Suprapubic skin (tissue), 4 donors: ENCODE measurements at places on chromosomes 5 and 9. TPM values are rescaled to one million over a fixed set of nuclear protein-coding genes. Genes with fewer than 3 reads are reported as not detected.

CLIC3 gene
- total RNA-seq, result 159 TPM

CCNI2 gene
- total RNA-seq, result not detected

SH2D3C gene
- 4.7 TPM for total RNA-seq

FAM78A gene
- 0.81 TPM for total RNA-seq

DNA sequence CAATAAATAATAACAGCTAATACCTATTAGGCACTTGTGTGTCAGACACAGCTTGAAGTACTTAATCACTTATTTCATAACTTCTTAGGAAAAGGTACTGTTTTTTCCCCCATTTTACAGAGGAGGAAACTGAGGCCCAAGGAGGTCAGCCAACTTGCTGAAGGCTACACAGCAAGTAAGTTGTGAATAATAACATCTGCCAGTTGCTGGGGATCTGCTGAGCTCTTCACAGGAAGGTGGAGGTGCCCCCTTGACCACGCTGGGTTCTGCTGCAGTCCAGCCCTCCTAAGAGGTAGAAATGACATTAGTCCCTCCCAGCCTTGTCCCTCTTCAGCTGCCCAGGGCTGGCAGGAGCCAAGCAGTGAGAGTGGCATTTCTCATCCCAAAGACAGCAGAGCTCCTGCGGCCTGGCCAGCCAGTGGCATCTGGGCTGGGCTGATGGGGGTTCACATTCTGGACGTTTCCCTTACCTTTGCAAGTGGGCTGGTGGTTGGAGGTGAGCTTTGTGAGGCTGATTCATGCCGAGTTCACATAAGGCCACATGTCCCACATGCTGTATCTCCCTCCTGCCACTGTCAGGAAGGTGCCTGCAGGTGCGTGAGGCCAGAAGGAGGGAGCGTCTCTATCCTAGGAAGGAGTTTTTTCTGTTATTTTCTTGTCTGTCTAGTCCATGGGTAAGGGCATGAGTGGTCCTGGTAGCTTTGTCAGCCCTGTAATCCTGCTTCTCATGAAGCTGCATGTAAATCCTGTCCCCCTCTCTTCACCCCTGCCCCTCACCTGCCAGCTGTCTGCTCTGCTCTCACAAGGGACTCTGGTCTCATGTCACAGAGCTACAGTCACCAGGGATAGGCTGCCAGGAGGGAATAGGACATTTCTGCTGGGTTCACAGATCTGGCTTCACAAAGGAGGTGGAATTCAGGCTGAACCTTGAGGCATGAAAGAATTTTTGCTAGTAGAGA, 171.7 kb downstream of the MACROH2A1 start:
- no peak for DNase-seq

DNA sequence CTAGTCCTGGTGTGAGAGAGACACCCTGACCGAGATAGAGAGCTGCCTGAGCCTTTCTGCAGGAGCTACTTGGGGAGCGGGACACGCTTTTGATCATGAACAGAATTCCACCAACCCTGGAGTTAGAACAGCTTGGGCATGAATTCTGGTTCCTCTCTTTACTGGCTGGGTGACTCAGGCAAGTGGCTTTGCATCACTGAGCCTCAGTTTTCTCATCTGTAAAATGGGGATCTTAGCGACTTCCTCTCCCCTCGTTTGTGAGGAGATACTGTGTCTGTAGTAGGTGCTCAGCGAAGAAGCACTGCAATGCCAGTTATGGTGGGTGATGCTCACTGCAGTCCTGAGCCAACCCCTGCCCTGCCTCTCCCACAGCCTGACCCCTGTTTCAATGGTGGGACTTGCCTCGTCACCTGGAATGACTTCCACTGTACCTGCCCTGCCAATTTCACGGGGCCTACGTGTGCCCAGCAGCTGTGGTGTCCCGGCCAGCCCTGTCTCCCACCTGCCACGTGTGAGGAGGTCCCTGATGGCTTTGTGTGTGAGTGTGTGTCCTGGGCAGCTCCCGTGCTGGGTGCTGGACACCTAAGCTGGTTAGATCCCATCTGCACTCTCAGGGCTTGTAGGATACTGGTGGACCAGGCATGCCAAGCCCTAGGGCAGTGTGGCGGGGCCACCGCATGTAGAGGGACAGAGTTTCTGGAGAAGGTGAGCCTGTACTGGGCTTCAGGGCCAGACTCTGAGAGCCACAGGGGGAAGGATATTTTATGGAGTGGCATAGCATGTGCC, 16.0 kb downstream of the CRB2 start:
- no peak for DNase-seq

DNA sequence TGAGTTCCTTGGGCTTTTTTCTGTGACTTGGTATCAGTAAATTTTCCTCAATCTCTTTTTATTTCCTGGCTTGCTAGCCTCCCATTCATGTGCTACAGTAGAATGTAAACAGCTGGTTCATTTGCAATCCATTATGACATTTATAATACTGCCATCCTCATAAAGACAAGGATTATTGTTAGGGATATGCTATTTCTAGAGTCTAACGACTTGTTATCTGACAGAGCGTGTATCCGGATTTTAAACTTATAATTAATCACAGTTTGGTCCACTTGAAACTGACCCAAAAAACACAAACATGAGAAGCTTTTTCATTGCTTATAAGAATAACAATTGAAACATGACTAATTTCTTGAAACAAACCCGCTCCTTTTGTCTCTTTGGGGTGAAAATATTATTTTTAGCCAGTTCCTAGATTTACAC, 585.8 kb downstream of the TLE4 start:
- no peak for DNase-seq

GRCh38 chr5:34656700-34657273, 659 bp downstream of the RAI14 start:
- DNase-seq, result no peak

GRCh38 chr5:160260881-160261815, 31.8 kb downstream of the FABP6 start:
- no peak for DNase-seq

DNA sequence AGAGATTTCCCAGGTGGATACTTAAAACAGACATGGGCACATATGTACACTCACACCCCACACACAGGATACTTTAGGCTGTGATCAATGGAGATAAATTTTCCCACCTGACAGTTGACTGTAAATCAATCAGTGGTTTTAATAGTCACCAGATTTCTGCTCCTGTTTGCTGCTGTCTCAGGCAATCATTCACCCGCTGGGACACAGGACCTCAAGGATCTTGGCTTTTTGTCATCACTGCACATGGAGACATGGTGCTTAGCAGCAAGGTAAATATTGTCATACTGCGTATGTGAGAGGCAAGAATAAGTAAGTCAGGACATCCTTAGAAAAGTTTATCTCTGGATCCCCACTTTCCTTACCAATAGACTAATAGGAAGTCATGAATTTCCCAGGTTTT, 60.8 kb upstream of the KLF9 start:
- DNase-seq, result no peak

DNA sequence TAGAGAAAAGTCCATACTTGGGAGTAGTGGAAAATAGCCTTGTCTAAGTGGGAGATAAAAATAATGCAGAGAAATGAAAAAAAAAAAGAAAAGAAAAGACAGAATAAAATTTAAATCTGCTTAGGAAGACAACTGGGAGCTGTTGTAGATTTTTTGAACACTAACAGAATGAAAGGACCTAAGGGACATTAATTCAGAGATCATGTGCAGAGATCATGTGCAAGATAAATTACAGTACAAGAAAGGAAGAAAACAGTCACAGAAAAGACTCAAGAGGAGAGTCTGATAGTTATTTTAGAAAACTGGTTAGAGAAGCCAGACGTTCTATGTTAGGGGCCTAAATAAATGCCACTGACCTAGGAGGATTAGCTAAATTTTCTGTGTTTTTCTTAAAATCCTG, 1226.8 kb upstream of the NUDT12 start:
- DNase-seq, result no peak

- no peak for DNase-seq
These were observed 192.3 kb downstream of the MELK start for GRCh38 chr9:36765077-36765390.

GRCh38 chr5:35205186-35205585, 25.1 kb downstream of the PRLR start:
- DNase-seq, result no peak

DNA sequence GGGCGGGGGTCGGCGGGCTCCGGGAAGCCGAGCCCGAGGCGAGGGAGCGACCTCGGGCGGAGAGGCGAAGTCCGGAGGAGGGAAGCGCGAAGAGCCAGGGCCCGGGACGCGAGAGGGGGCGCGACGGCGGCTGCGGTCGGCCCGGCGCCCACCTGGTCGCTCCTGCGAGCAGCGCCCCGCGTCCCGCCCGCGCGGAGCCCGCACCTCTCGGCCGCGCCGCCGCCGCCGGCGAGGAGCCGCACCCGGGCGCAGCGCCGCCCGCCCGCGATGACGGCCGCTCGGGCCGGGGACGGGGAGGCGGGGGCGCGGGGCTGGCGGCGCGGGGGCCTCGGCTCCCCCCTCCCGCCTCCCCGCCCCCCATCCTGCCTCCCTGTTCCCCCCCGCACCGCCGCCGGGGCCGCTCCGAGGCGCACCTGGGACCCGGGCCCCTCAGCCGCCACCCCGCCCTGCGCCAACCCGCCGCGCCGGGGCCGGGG, 2.6 kb downstream of the NR5A1 start:
- DNase-seq, result no peak

DNA sequence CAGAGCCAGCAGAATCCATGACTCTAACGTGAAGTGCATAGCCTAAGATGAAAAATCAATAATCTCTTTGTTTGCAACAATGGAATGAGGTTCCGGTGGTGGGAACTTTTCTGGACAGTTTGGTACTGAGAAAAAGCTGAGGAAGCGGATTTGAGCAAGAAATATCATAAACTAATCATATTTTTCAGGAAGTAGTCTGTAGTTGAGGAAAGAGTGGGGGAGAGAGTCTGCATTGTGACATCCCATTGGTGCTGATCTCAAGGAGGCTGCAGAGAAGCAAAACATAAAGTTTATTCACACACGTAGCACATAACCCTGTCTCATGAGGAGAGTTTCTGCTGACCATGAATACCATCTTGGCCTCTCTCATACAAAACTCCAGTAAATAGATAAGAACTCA, 15.8 kb upstream of the FCHO2 start:
- DNase-seq, result no peak

DNA sequence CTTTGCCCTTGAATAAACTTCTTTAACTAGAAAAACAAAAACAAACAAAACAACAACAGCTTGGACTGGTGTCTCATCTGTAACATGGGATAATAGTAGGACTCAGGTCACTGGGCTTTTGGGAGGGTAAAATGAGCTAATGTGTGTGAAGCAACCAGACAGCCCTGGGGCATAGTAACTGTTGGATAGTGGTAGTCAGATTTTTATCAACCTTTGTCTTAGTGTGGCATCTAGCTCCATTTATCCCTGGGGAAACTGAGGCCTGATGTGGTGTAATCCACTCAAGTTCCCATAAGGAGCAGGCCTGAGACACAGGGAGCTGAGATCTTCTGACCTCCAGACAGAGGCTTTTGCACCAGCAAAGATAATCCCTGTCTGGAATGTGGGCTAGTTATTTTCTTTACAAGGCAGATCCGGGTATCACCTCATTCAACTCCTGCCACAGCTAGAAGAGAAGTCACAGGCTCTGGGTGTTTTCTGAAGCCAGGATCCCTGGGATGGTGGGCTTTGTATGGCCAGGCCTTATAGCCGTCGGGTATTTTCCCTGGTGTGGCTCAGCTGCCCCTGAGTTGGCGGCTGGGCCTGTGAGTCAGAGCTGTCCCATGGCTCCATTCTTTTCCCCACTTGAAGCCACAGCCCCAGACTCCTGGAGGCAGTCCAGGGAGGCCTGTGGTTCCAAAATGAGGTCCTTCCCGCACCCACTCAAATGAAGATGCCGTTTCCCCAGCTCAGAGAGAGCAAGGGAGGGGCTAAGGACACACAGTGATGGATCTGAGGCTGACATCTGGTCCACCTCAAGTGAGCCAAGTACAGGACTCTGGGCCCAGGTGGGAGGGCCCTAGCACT, 26.1 kb upstream of the CSF1R start:
- DNase-seq, result peak; percentile 82

GRCh38 chr9:136225366-136225747, 20.3 kb downstream of the QSOX2 start:
- no peak for DNase-seq

GRCh38 chr5:145110834-145111233, 724.3 kb downstream of the PRELID2 start:
- no peak for DNase-seq

DNA sequence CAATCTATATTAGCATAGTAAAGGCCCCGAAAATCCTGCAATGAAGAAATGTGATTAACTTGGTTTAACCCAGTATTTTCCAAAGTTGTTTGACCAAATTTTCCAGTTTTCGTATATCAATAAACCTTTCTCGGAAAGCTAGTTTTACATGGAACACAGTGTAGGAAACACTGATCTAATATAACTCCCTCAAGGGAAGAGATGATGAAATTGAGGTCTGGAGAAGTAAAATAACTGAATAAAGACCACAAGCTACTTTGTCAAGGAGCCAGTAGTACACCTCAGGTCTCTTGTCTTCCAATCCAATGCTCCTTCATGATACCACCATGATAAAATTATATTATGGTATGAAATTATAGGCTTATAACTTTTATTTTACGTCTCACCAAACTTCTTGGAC, 118.1 kb upstream of the TARS1 start:
- no peak for DNase-seq

DNA sequence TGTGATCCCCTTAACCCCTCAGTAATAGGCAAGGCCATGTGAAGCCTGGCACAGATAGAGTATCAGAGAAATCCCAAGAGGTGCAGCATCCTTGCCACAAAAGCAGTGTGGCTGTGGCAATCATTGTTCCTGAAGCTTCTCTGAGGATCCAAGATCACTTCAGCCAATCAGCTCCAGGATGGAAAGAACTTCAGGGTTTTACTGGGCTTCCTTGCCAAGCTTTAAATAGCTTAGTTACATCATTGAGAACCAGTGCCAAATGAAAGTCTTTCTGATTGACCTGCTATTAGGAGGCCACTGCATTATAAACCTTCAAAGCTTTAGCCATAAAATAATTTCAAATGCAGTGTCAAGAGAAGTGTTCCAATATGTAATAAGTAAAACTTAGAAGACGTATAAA, 430.6 kb downstream of the PIK3R1 start:
- DNase-seq, result no peak

GRCh38 chr9:8036914-8037524, 237.4 kb upstream of the DMAC1 start:
- DNase-seq, result no peak
